ENCODE measurements at places on chromosomes 5 and 9.

DNA sequence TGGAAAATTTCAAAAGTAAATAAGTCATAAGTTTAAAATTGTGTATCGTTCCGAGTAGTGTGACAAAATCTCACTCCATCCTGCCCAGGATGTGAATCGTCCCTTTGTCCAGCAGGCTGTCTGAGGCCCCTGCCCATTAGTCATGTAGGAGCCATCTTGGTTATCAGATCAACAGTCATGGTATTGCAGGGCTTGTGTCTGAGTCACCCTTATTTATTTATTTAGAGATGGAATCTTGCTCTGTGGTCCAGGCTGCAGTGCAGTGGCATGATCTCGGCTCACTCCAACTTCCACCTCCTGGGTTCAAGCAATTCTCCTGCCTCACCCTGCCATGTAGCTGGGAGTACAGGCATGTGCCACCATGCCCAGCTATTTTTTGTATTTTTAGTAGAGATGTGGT is 30.2 kb downstream of the ITGA2 start:
- DNase-seq: peak; percentile 29

GRCh38 chr5:15737036-15737821 is 237.2 kb downstream of the FBXL7 start:
- DNase-seq: no peak

GRCh38 chr9:105114964-105115728 is 129.3 kb upstream of the SLC44A1 start:
- peak; percentile 92 for DNase-seq

DNA sequence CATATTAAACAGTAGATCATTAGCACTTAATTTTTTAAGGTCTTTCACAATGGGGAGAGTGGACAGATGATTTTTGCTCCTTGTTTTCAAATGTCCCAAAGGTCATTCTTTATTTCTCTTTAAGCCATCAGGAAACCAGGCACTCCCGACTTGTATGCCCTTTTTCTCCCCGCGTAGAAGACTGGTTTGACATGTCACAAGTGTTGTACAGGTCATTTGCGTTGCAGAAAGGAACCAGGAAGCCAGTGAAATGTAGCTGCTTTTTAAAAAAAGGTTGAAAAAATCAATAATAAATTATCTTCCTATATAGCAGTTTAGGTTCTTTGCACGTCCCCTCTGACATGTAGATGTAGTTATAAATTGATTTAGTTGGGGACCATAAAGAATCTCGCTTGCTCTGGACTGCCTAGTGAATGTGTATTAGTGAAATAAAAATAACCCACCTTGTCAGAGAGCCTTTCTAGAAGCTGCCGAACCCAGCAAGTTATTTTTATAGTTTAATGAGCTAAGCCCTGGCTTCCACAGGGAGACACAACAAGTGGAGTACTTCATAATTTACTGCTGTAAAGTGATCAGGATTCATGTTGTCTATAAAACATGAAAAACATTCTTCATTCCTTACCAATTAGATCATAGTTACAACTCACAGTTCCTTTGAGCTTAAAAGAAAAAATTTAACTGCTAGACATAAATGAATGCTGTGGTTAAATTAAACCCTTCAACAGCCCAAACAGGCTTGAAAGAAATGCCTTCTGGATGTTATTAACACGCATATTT is 404.6 kb downstream of the CSNK1G3 start:
- no peak for DNase-seq

DNA sequence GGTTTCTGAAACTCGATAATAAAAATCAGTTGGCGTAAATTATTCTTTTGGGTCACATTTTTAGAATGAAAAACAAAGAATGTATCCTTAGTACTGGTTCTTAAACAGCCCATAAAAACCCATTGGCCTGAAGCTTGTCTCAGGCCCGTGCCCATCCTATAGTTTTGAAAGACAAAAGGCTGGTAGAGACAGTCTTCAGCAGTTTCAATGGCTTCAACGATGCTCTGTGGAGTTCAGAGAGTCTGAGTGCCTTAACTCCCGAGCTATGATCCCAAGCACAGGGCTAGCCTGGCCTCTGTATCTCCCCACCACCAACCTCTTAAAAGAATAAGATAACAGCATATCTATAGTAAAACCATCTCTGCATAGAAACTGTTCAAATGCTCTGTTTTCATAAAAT is 595.0 kb downstream of the CDH12 start:
- DNase-seq: no peak

All from inflammatory macrophage treated with lipopolysaccharide for 4 hours (primary cell).